Neural progenitor cell (in vitro differentiated cells): ENCODE measurements at places on chromosomes 2 and 18.

- peak; percentile 11 for DNase-seq
Measured at GRCh38 chr18:495452-495851, 5.0 kb downstream of the COLEC12 start.

GRCh38 chr2:121727950-121728349 lies 8.7 kb downstream of the NIFK start:
- no peak for DNase-seq

- no peak for DNase-seq
Measured at GRCh38 chr18:22483407-22483806, 65.7 kb upstream of the CTAGE1 start.

DNA sequence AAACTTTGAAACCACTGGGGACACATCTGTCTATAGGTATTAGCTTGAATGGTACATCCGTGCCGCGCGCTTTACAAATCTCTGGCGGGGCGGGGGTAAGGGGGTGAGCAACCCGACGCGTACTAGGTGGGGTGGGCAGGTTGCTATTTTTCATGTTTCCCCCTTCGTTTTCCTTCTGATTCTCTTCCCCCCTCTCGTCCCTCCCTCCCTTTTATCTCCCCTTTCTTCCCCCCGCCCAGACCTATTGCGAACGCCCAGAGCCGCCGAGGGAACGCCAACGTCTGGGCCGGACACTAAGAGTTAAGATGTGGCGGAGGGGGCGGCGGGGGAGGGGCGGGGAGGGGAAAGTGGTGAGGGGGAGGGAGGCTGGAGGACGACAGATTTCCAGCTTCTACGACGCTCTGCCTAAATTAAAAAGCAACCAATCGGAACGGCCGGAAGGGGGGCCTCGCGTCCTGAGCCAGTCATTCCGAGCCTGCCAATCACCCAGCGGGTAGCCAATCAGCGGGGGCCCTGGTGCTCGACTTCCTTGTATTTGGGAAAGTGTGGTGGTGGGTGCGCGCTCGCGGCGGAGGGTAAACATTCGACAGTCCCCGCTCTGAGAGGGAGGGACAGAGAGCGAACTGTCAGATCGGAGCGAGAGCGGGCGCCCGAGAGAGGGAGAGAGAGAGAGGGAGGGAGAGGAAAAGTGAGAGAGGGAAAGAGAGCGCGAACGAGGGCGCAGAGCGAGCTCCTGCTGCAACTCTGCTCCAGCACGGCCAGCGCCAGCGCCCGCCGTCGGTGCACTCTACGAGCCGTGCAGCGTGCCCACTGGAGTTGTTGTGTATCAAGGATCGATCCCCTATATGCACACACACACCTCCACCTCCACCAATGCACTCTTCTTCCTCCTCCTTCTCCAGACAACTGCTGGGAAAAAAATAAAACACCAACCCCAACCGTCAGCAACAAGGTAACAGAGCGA lies at the start of gene POU3F3:
Gene POU3F3, plus strand, starts transcription at position 582 of the 964 bp plus-strand sequence. CDS start 1,396 bp downstream, outside the sequence.
- peak; percentile 97 for DNase-seq

- DNase-seq: no peak
Measured at GRCh38 chr2:67524213-67524612, 127.1 kb downstream of the ETAA1 start.

- no peak for DNase-seq
Measured at GRCh38 chr2:19733951-19734425, 167.8 kb downstream of the TTC32 start.

GRCh38 chr2:13650586-13651180 lies 933.9 kb downstream of the TRIB2 start:
- DNase-seq: peak; percentile 45

DNA sequence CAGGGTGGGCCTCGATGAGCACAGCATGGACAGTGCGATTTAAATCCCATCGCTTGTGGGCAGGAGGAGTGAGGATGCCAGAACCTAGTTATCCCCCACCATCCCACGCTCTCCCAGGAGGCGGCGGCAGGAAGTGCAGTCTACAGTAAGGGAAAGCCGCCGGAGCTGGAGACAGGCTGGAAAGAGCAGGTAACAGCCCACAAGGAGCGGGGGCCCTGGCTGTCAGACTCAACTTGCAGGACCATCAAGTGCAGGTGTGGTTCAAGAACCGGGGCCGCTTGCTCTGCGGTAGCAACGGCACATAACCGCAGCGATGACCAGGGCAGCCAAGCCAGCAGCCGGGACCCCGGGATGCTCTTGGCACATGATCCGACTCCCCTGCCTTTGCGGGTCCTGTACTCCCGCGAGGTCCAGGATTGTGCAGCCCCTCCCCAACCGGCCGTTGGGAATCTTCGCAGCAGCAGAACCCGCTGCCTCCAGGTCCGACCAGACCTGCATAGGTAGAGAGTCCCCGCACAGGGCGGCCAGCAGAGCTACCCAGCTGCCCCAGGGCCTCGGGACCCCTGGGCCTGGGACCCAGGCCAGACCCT lies 82.1 kb downstream of the BIN1 start:
- peak; percentile 78 for DNase-seq

GRCh38 chr18:59802031-59802430 lies 97.8 kb upstream of the PMAIP1 start:
- DNase-seq: no peak

GRCh38 chr18:58539659-58540380 lies 89.1 kb downstream of the ALPK2 start:
- DNase-seq: no peak

- no peak for DNase-seq
Measured at GRCh38 chr2:127633556-127634065, 12.3 kb upstream of the GPR17 start.

DNA sequence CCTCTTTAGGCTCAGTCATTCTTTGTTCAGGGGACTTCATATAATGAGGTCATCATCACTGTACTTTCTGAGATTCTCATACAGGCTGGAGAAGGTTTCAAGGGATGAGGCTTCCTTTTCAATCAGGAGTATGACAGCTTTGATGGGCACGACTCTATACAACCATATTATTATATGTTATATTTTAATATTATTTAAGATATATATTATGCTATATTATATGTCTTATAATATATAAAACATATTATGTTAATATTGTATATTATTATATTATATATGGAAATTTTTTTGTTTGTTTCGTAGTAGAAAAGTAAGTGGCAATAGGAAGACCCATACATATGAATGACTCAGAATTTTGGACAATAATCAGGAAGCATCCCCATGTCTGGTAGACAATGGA lies 78.0 kb upstream of the GATA6 start:
- DNase-seq: no peak

GRCh38 chr2:3024401-3024935 lies 353.1 kb downstream of the EIPR1 start:
- no peak for DNase-seq
